GM20000 (cell line): ENCODE measurements at places on chromosomes 2 and 18.
A peak's percentile ranks its signal among the peaks of the same experiment; 100 is the strongest.

DNA sequence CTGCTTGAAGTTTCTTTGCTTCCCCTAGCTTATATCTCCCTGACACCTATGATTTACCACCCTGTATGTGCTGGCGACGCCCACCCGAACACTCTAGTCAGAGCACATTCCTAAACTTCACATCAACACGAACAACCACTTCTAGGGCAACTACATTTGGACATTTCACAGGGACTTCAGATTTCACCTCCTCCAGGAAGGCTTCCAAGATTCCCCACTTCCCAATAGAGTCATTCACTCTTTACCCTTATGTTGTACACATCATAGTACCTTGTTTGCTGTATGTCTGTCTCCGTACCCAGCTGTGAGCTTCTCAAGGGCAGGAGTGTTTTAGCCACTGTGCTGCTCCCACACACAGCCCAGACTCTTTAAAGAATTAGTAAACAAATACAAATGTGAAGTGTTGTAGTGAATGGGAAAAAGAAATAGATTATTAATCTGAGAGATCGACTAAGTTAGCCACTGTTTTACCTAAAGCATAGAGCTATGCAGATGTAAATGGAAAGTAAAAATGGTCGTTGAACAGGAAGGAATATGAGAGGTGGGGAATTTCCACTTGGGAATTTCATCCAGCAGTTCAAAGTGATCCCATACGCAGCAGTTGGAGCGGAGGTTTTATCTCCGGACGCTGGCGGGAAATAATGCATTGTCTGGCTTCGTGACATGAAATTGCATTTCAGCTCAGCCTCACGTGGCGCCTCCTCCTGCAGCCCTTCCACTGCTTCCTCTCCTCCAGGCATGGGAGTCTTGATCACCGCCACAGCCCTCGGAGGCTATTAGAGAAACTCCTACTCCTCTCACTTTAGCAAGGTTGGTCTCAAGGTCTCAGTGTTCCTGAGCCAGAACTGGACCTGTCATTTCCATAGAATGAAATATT lies 233.4 kb upstream of the COPS8 start:
- DNase-seq = no peak

GRCh38 chr2:719734-720133 lies 42.5 kb upstream of the TMEM18 start:
- no peak for DNase-seq

- no peak for DNase-seq
These were observed 11.9 kb upstream of the TET3 start for GRCh38 chr2:73972846-73973245.

DNA sequence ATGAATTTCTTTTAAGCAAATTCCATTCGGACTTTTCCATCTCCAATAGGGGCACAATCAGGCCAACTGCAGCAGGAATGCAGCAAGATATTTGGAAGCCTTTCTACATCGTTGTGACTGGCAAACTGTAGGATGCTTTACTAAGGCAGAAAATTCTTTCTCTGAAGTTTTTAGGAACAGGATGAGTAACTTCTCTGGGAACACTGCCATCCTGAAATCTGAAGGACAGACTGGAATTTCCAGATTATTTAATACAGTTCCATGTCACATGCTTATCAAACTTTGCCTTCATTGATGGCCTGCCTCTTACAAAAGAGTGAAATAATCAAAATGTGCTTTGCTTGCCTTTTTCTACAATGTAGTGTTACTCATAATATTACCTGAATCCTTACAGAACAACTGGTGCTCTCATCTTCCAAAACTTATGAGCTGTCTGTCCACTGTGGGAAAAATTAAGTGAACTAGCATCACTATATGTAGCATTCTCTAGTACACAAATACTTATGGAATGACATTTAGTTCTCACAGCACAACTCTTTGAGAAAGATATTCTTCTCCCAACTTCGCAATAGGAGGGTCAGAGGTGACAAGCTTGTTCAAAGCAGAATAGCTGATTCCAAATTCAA lies 32.0 kb upstream of the MAP2 start:
- DNase-seq = no peak

DNA sequence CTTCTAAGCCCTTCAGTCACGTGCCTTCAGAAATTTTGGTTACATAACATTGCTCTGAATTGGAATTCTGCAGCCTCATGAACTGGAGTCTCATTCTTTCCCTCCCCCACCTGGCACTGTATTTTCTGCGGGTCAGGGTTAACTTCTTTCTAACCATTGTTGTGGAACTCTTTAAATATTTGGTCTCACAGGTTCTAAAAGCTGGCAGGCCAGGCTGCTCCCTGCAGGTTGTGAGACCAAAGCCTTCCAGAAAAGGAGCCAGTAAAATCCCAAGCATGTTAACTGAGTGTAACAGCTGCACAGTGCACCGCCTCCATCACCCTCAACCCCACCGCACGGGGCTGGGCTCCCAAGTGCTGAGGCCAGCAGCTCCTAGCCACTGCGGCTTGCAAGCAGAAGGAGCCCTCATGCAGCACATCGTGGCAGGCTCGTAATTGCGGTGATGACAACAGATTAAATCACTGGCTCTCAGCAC lies 174.1 kb upstream of the ALPP start:
- no peak for DNase-seq

DNA sequence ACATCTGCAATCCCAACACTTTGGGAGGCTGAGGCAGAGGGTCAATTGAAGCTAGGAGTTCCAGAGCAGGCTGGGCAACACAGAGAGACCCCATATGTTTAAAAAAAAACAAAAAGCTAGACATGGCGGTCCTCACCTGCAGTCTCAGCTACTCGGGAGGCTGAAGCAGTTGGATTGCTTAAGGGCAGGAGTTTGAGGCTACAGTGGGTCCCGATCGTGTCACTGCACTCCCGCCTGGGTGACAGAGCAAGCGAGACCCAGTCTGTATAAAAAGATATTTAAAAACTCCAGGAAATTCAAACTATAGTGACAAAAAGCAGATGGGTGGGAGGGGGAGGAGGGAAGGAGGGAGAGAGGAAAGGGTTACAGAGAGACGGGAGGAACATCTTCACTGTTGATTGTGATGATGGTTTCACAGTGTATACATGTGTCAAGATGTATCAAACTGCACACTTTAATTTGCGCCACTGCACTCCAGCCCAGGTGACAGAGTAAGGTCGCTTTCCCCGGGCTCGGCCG lies 942 bp upstream of the ZNF236 start:
- no peak for DNase-seq

GRCh38 chr2:110099038-110099425 lies 16.6 kb downstream of the MALL start:
- DNase-seq = no peak

DNA sequence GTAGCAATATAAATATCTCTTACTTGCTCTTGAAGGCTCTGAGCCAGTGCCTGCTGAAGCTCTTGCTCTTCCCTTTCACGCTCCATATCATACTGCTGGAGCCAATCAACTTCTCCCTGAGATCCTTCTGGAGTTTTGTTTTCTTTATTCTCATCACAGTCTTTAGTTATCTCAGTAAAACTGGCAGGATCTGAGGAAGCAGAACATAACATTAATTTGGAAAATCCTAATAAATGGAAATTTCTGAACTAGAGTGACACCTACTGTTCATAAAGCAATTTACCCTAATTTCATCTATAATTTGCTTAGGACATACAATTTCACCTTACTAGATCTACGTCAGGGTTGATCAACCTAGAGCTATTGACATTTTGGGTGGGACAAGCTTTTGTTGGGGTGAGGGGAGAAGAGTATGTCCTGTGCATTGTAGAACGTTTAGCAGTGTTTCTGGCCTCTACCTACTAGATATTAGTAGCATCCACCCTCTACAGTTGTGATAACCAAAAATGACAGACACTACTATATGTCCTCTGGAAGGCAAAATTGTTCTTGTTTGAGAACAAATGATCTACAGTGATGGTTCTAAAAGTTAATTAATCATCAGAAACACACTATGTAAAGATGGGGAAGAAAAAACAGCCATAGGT lies 47.2 kb downstream of the VIL1 start:
- DNase-seq = no peak

DNA sequence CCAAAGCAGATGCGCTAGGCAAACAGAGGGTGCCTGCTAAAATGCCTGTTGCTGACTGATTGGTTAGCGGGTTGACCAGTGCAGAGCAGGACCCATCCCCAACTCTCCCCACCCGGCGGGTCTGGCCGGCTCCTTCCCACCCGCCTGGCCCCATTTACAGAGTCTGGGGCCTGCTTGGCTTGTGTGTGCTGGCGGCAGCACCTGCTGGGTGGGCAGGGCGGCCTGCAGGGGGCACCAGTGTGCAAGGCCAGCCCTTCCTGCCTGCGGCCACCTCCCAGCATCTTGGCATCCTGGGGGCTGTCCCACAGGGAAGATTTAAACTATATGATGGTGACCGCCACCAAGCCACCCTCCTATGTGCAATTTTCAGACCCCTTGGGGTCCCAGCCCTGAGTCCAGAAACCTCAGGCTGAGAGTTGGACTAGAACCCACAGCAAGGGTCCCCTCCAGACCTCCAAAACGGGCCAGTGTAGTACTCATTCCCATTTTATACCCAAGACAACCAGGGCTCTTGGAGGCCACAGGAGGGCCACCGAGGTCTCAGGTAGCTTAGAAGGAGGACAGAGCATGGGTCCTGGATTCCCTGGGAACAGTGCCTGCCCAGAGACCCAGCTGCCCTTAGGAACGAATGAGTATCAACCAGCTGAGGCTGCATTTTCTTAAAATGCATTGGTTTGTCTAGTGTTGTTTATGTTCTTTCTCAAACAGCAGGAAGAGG lies 173.6 kb downstream of the SMAD7 start:
- DNase-seq = peak; percentile 88

DNA sequence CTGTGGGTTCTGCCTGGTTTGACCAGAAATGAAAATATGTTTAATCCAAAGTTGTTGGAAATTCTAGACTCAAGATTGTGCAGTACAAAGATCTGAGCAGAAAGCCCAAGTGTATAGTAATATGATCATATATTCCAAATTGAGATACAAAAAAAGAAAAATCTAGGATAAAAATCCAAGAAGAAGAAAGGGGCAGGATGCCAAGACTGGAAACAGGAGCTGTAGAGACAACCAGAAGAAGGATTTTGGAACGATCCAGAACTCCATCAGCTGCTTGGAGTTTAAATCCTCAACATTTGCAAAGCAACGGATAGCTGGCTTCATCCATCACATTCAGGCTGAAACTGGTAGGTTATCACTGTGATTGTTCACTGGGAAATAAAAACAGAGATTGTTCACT lies 333.6 kb upstream of the UBE2E3 start:
- no peak for DNase-seq

DNA sequence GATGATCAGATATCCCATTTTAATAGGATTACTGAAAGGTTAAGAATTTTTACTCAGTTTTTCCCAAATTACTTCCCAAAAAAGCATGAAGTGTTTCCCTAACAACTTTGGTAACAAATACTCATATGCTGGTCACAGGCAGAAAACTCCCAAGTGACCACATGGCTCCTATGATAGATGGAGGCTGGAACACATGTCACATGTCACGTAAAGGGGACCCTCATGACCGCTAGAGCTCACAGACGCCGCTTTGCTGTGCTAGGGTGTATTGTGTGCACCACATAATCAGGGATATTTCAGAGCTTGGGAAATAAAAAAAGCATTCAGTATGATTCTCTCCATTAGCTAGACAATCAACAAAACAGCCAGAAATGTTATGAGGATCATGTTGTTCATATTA lies 228.2 kb downstream of the TMEM163 start:
- no peak for DNase-seq
